ENCODE measurements at places on chromosomes 4 and X.

DNA sequence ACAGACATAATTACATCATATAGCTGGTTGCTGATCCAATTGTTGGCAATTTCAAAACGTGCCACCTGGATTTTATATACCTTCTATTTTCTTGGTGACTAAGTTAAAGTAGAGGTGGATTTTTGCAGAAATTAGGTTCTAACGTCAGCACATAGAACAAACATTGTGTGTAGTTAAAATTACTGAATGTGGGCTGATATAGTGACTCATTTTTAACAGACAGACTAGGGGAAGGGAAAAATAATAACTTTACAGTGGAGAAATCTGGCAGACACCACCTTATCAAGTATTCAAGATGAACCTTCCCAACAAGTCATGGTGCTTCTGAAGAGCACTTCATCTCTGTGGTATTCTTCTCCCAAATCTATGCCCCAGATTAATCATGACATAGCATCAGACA is 134.5 kb downstream of the UCHL1 start:
- DNase-seq = no peak

DNA sequence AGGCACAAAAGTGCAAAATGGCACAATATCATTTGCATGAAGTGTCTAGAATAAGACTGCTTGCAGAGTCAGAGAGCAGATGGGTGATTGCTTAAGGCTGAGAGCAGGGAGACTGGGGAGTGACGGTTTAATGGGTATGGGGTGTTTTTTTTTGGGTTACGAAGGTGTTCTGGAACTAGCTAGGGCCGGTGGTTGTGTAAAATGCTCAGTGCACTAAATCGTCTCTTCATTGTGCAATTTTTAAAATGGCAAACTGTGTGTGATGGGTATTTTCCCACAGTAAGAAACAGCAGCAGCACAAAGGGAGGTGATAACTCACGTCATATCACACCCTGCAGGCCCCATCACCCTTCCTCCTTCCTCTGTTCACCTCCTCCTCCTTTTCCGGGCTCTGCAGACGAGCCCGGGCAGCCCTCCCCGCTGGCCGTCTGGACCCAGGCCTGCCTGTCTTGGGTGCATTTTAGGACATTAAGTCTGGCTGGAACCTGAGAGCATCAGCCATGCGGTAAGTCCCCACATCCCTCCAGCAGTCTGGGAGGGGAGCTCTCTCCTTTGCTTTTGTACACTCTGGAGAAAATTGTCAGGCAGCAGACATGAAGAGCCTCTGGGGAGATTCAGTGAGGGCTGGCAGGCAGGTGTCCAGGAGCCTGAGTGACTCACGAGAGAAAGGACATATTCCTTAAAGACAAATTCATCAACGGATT is 42.7 kb downstream of the ASMT start:
- no peak for DNase-seq

DNA sequence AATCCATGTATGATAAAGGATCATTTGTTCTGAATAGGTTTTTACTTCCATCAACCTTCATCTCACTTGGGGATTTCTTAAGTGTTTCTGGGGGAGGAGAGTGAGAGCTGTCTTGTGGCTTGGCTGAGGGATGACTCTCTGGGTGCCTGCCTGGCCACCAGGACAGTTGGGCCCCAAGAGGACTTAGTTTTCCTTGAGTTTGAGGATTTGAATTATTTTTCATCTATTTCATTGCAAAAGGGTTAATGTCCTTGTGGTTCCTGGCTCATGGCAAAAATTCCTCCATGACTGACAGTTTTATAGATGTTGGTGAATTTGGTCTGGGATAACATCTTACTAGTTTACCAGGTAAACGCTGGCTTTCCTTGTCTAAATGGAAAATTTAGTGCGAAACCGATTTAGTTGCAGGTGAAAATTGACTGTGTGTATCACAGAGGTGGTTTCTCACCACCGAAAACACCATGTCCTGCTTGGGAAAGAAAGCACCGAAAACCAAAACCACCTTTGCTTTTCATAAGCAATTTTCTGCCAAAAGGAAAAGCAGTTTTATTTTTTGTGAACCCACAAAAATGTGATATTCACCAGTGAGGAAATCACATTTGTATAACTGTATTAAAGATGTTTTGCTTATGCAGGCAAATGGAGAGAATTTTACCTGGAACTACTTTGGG is 331.3 kb upstream of the SFRP2 start:
- no peak for DNase-seq

- DNase-seq = no peak
These were observed 7.7 kb downstream of the HAND2 start for GRCh38 chr4:173522160-173522950.

All from NCI-H146 (cell line).